RWPE1 (cell line): ENCODE measurements at places on chromosomes 1 and 21.
A peak's percentile ranks its signal among the peaks of the same experiment; 100 is the strongest.

- DNase-seq, result peak; percentile 84
These were observed 38.0 kb downstream of the ZBTB8OS start for GRCh38 chr1:32612189-32612881.

DNA sequence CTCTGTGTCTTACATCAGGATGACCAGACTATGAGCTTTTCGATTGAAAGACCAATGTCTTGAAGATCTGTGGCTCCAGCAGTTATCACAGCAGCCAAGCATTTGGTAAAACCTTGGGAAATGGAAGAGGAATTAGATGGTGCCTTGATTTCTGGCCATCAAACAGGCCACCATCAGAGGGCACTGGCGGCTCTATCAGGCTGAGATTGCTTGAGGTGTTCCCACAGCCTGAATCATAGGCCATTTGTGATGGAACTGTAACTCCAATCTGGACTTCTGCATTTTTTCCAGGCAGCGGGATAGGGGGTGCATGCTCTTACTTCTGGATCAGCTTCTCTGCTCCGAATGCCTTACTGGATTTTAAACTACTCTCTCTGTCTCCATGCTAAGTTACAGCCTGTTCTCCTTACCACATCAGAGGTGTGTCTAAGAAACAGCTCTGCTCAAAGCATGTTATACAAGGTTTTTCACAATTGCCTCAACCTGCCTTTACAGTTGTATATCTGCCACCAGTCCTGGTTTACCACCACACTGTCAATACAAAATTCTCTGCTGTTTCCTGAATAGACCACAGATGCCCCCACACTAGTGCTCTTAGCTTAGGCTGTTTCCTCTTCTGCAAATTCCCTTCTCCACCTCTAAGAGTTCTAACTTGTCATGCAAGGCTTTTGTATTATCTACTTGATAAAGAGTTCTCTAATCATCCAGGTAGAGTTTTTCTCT lies 180.9 kb downstream of the PTGER3 start:
- no peak for DNase-seq

- no peak for DNase-seq
These were observed 6.1 kb upstream of the AK4 start for GRCh38 chr1:65141918-65142317.

- DNase-seq, result no peak
These were observed 45.4 kb upstream of the SELENON start for GRCh38 chr1:25754470-25755181.

GRCh38 chr1:60359431-60359830 lies 285.9 kb upstream of the C1orf87 start:
- no peak for DNase-seq

DNA sequence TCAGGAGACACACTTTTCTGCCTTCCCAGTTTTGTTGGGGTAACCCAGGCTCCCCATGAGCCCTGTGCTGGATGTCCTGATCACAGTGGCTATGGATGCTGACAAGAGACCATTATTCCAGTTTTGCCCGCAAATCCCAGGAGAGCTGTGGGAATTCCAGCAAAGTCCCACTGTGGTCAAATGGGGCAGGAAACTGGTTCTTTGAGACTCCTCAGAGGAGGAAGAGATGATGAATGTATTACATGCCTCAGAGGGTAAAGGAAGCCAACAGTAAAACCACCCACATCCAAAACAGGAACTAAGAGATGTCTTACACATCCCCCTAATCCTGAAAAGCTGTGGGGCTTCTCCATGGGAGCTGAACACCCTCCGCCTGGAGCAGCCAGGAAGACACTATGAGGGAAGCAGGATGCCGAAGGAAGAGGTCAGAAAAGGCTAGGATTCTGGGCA lies 12.8 kb upstream of the MPZL1 start:
- no peak for DNase-seq

GRCh38 chr1:67138813-67139499 lies 4.2 kb upstream of the C1orf141 start:
- no peak for DNase-seq

- DNase-seq, result no peak
These were observed at the start of gene ADGRB2 for GRCh38 chr1:31764312-31765040. Gene ADGRB2 (minus strand): TSS chr1:31764340. CDS start chr1:31757221, 7,119 bp downstream.

DNA sequence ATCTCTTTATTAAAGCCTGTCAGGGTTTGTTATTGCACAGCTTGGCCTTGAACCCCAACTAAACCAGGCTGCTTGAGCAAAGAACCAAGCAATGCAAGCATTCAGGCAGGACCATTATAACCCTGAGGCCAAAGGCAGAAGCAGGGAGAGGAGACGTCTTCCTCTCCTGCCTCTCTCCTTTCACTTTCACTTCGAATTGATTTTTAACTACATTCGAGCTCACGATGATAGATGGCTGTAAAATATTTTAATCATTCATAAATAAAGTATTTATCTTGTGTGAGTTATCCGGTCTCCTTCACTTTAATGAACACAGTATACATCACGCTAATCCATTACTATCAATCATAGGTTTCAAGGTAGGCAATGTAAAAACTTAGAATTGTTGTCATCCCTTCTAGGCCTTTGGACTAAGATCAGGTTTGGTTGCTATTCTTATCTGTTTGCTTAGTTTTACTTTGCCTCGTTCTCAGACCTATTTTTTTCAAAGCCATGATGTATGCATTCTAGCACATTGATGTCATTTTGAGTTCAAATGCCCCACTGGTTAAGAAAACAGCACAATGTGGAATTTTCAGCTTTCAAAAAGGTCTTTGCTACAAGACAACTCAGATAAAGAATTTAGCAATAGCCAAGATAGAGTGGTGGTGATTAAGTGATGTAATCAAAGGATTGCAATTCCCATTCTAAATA lies 480.2 kb upstream of the RUNX1 start:
- no peak for DNase-seq

DNA sequence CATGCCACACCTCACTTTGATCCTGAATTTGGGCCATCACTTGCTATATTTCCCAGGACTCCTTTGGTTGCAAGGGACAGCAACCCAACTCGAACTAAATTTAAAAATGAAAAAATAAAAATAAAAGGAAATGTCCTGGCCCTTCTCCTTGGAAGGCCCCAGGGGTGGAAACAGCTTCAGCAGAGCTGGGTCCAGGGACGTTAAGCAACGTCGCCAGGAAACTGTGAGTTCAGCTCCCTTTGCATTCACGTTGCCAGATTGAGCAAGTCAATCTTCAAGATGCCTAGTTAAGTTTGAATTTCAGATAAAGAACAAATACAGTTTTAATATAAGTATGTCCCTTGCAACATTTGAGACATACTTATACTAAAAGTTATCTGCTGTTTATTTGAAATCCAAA lies 14.6 kb upstream of the SPSB1 start:
- DNase-seq, result no peak

DNA sequence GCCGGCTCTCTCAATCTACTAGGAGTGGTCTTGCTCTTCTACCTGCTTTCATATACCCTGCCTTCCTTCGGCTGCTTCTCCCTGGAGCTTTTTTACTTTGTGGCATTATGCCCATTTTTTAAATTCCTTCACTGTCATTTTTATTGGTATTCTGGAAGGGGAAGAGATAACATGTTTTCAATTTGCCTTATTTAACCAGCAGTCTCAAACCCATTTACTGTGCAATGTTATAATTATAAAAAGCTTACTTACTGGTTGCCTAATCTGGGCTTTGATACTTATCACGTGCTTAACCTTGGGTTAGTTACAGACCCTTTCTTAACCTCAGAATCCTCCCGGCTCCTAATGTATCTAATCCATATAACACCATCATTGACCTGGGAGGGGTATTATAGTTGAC lies 128.1 kb downstream of the SIPA1L2 start:
- DNase-seq, result no peak

- no peak for DNase-seq
These were observed 159.7 kb downstream of the PCNX2 start for GRCh38 chr1:233135833-233136232.

DNA sequence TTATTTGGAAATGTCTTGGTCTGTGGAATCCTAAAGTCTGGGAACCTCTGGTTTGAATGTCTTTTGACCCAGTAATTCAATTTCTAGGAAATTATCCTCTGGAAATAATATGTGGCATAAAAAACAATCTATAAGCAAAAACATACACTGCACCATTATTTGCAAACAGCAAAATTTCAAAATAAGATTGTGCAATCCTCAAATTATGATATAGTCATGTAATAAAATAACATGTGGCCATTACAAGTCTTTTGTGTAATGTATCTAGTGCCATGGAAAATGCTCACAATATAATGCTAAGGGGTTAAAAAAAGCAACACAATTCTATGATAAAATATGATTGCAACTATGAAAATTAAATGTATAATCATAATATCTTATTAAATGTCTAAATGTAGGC lies 312.9 kb upstream of the RUNX1 start:
- no peak for DNase-seq

DNA sequence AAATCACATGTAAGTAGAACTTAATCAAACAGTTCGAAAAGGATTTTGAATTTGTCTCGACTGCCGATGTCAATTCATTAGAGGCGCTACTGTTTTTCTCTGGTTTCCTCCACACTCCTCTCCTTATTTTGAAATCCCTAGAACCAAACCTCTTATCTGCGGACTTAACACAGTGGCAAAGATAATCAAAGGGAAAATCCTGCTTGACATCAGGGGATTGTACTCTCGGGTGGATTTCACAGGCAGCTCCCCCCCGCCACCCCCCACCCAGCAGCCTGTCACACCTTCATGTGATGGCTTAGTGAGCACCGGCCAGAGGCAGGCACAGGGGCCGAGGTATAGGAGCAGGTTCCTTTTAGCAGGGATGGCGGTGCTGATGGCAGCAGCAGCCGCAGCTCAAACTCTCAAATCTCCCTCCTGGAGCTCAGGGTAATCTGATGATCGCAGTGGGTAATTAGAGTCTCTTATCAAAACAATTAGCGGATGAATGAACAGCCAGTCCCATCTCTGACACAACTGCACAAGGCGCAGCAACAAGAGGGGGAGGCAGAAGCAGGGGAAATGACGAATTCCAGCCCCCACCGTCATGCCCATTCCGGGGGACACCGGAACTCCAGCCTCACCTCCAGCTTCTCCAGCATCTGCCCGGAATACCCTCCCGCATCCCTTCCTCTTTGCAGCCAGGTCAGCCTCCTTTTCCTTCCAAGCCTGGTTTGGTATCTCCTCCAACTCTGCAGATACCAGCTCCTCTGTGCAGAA lies 80.3 kb downstream of the SSBP3 start:
- no peak for DNase-seq

DNA sequence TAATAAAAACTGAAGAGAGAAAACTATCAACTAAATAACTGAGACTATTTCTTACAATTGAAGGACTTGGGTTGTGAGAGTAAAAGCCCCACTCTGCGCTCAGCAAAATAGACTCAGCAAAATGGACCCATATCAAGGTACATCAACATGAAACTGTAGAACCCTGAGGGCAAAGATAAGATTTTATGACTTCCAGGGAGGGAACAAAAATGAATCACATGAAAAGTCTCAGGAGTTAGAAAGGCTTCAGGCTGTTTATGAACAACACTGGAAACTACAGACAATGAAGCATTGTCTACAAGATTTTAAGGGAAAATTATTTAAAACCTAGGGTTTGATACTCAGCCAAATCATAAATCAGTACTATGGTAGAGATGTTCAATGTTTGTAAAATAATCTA lies 434.3 kb downstream of the PTPRC start:
- DNase-seq, result no peak

- DNase-seq, result no peak
These were observed 16.8 kb downstream of the DUSP10 start for GRCh38 chr1:221724931-221725605.

GRCh38 chr1:151799179-151800022 lies 5.8 kb downstream of the LINGO4 start:
- no peak for DNase-seq

GRCh38 chr1:103336408-103336807 lies 189.1 kb upstream of the RNPC3 start:
- no peak for DNase-seq

DNA sequence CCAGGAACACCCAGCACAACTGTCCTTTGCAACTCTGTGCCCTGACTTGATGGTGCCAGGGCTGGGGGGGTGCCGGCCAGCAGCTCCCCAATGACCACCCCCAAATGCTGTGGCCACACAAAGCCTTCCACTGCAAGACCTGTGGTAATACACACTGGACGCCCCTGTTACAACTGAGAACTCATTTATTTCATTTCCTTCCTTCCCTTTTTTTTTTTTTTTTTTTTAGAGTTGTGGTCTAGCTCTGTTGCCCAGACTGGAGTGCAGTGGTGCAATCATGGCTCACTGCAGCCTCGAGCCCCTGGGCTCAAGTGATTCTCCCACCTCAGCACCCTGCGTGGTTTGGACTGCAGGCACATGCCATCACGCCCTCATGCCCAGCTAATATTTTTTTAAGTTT lies 25.2 kb downstream of the TP73 start:
- no peak for DNase-seq

GRCh38 chr1:110682898-110683297 lies 8.2 kb upstream of the KCNA3 start:
- DNase-seq, result no peak

DNA sequence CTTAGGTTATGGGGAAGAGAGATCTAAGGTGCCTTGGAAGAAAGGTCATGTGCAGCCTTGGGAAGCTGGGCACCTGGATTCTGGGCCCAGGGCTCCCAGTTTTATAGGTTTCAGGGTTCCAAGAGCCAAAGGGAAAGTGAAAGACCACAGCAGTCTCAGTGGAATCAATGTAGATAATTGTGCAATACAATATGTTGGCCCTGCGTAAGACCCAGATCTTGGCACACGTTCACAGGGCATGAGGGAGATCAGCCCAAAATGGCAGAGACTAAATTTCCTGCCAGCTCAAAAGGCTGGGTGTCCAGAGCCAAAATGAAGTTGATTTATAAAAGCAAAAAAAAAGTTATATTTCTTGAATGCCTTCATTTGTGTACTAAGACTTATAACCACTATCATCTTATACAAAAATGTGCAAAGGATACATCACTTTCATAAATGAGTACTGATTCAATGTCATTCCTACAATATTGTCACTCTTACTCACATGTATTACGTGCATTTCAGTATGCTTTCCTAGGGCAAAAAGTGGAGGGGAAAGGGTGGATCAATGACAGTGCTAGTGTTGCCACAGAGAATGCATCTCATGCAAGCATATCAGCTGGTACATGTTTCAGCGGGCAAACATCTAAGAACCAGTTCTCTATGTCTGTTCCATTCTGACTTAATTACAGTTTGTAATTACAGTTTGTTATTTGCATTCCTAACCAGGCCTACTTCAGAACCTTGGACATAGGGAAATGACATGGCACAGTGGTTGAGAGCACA lies 22.5 kb upstream of the NPL start:
- no peak for DNase-seq

DNA sequence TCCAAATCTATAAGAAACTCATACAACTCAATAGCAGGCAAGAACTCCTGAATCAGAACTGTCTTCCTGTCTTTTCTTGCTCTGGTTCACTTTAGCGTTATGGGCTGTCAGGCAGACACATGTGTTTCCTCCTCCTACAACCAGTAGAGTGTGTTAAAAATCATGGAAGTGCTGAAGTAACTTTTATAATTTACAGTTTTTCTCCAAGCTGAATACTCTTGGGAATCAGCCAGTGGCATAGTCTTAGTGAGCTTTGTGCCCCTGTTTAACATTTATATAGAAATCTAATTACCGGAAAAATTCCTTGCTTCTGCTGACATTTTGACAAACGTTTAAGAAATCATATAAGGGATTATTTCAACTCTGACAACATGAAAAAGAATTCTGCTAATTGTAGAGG lies 113.1 kb upstream of the RGS18 start:
- DNase-seq, result no peak

GRCh38 chr1:31694964-31695313 lies 8.9 kb downstream of the COL16A1 start:
- no peak for DNase-seq

GRCh38 chr1:203589171-203589570 lies 37.5 kb upstream of the ATP2B4 start:
- DNase-seq, result no peak
